Right hindlimb (tissue), 1 donor: ENCODE measurements at places on chromosomes 11 and 22.

DNA sequence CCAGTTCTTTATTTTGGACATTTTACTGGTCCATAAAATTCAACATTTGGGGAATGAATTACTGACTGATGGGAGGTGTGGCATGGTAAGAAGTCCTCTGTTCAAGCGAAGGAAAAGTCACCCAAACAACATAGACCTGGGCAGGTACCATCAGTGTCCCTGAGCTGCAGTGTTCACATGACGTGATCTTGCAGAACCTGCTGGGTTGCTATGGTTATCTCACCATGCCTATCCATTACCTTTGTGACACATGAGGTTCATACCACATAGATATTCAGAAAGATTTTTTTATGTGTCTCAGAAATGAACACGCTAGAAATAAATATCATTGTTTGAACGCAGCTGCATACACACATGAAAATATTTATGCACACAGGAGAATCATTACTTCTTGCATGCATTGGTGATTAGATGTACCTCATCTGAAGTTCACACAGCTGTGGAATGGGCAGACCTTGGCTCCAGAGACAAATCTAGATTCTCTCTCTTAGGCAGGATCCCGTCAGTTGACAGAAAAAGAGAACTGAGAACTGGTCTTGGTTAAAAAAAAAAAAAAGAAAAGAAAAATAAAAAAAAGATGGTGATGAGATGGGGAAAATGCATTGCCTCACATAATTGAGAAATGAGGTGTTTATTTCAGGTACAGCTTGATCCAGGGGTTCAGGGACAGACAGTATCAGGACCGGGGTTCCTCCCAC is 21.4 kb upstream of the RCN1 start:
- no peak for DNase-seq

- DNase-seq, result no peak
Observed at GRCh38 chr22:49296561-49296960, 531.1 kb downstream of the BRD1 start.

- no peak for DNase-seq
Observed at GRCh38 chr11:30573951-30574350, 12.2 kb downstream of the MPPED2 start.

DNA sequence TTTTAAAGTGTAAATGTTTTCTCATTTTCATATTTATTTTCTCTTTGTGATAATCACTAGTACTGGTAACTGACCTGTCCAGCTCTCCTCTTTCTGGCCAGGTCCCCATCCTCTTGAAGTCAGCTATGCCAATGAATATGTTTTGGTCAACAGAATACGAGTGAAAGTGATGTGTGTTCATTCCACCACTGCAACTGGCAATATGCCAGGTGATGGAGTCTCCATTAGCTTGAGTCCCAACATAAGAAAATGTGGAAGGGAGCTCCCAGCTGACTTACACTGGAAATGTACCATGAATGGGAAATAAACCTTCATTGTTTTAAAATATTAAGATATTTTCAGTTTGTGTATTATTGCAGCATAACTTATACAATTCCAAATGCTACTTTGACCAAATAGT is 75.8 kb downstream of the CCDC34 start:
- no peak for DNase-seq

- no peak for DNase-seq
Observed at GRCh38 chr11:96798445-96798844, 408.6 kb downstream of the JRKL start.

GRCh38 chr11:109946322-109946846 is 146.8 kb upstream of the ZC3H12C start:
- peak; percentile 87 for DNase-seq

GRCh38 chr11:65429724-65430405 is 7.3 kb downstream of the NEAT1 start:
- DNase-seq, result peak; percentile 86

GRCh38 chr22:41517172-41518047 is 26.9 kb downstream of the POLR3H start:
- DNase-seq, result peak; percentile 73

GRCh38 chr11:100220801-100221200 is 466.3 kb upstream of the ARHGAP42 start:
- no peak for DNase-seq

GRCh38 chr11:76637491-76638269 is 32.9 kb downstream of the LRRC32 start:
- no peak for DNase-seq

GRCh38 chr11:70603756-70604211 is 205.5 kb downstream of the CTTN start:
- DNase-seq, result peak; percentile 45

- no peak for DNase-seq
Observed at GRCh38 chr11:88281317-88281712, 56.2 kb downstream of the CTSC start.

DNA sequence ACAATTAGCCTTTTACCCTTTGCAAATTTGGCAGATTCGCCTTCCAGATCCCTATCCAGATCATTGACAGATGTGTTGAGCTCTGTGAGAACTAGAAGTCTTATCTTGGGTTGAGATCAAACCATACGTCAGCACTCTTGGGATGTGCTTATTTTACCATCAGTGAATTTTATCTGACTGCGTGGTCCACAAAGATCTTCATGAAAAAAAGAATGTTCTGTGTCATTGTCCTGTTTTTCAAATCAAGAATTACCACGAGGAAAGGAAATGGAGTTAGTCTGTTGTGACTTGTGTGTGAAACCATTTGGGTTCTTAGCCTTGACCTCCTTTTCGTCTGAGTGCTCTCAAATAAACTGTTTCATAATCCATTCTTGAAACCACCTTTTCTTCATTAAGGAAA is 86.2 kb upstream of the SORL1-AS1 start:
- DNase-seq, result no peak

DNA sequence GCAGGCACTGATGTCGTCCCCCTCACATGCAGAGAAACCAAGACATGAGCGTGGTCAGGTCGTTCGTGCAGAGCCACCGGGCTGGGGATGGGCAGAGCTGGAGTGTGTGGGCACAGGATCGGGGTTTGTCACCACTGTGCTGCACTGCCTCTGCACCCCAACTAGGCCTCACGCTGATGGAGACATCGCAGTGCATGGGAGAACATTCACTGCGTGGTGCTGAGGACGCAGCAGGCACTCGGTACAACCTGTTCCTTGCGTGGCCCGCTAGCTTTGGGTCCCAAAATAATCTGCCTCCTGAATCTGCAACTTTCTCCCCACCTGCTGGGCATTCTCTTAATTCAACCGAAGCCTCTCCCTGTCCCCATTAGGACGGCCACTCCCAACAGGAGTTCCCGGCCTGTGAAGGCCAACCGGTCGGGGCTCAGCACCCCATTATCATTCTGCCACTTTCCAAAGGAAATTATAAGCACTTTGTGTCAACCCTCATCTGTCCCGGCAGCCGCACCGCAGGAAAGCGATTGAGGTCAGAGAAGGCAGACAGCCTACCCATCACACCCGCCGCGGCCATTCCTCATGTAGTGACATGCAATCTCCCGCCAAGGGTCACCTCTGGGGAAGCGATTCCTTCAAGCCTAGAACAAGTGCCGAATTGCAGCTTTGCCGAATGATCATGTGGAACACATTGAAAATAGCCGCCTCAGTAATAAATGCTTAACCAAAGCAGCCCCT is 490.4 kb downstream of the MN1 start:
- no peak for DNase-seq

- no peak for DNase-seq
Observed at GRCh38 chr22:28977481-28977971, 84.1 kb downstream of the C22orf31 start.

DNA sequence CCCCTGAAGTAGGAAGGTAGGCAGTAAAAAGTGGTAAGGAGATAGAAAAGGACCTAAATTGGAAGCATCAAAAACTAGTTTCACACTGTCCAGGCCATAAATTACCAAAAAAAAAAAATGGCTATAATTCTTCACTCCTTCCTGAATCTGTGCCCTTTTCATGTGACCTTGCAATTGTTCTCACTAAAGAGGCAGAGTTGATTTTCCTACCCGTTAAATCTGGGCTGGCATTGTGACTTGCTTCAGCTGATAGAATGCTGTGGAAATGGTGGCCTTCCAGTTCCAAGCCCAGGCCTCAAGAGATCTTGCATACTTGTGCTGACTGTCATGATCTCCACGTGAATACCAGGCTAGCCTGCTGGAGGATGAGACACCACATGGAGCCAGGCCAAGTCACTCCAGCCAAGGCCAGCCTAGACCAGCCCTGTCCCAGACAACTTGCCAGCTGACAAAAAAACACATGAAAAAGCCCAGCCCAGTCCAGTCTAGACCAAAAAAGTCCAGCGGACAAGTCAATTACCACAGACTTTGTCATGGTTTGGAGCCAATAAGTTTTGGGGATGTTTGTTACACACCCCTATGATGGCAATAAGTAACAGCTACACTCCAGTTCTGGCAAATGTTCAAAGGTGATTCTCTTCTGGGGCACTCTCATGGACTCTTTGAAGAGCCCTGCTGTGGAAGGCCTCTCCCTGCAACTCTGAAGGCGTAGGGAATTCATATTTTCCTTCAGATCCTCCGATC is 51.4 kb upstream of the NUP50 start:
- no peak for DNase-seq

GRCh38 chr11:4699697-4700435 is 2.2 kb upstream of the OR51E2 start:
- no peak for DNase-seq

DNA sequence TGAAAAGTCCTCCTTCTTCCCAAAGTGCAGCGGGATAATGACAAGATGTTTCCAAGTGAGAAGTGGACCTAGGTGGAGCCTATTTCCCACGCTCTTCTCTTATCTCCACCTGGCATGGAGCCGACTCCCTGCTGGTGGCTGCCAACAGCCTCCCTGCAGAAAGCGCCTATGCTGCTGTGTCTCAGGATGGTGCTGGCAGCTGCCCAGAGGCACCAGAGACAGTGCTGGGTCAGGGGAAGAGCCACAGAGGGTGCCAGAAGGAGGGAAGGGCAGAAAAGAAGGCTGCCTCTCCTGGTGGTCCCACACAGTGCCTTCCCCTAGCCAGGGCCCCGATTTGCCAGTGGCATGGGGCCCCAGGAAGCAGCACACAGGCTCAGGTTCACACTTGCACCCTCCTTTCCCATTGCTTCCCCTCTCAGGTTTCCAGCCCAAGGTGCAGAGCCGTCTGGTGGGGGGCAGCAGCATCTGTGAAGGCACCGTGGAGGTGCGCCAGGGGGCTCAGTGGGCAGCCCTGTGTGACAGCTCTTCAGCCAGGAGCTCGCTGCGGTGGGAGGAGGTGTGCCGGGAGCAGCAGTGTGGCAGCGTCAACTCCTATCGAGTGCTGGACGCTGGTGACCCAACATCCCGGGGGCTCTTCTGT is 19.0 kb downstream of the CD5 start:
- DNase-seq, result no peak
